ENCODE measurements at places on chromosomes 7 and 10. TPM values are rescaled to one million over a fixed set of nuclear protein-coding genes. Genes with fewer than 3 reads are reported as not detected.

Gene LIPF
- not detected for total RNA-seq

DNA sequence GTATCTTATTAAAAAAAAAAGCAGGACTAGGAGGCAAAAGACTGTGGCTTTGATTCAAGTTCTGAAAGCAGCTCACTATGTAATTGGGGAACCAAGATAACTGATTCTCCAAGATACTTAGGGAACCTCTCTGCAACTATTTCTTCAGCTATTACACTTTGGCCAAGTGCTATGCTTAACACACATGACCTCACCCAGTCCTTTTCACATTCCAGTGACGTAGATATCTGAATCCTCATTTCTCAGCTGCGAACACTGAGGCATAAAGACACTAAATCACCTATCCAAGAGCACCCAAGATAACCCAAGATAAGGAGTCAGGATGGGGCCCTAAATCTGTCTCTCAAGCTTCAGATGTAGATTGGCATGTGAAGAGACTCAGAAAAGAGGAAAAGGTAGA lies 133.6 kb downstream of the GLI3 start:
- peaks cover 34% of the 10 kb centered on the region for H3K4me1 ChIP-seq
- H3K27me3 ChIP-seq = no peaks in the 10 kb centered on the region
- DNase-seq = no peak
- H3K4me3 ChIP-seq = no peak overlapping the region
- no peak overlapping the region for H3K27ac ChIP-seq

- H3K4me3 ChIP-seq = no peak overlapping the region
- no peaks in the 10 kb centered on the region for H3K36me3 ChIP-seq
- DNase-seq = no peak
These were observed 147.7 kb upstream of the BMPER start for GRCh38 chr7:33757563-33758165.

GRCh38 chr7:44793919-44794318 lies 2.6 kb upstream of the PPIA start:
- no peak overlapping the region for H3K27ac ChIP-seq
- DNase-seq = no peak
- H3K4me1 ChIP-seq = peaks cover 23% of the 10 kb centered on the region
- no peak overlapping the region for H3K4me3 ChIP-seq

DNA sequence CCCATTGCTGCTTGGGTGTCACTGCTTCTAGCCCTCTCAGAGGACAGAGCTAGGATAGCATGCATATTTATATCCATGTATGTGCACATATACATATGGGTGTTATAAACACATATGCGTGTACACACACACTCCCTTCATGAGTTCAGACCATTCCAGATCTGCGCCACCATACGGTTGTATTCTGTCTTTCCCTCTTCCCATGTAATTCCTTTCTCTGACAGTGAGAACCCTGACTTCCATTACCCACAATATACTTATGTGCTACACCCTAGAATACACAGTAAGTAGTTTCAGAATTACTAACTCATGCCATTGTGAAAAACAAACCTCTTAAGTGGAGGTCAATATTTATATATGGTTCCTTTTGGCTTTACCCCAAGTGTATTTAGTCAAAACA lies 116.6 kb upstream of the SAMD8 start:
- H3K27ac ChIP-seq = no peak overlapping the region

- no peaks in the 10 kb centered on the region for H3K4me1 ChIP-seq
- H3K27me3 ChIP-seq = peaks cover 33% of the 10 kb centered on the region
- no peaks in the 10 kb centered on the region for H3K36me3 ChIP-seq
- no peak for DNase-seq
- H3K4me3 ChIP-seq = no peak overlapping the region
These were observed 25.8 kb upstream of the LEP start for GRCh38 chr7:128215281-128215680.

DNA sequence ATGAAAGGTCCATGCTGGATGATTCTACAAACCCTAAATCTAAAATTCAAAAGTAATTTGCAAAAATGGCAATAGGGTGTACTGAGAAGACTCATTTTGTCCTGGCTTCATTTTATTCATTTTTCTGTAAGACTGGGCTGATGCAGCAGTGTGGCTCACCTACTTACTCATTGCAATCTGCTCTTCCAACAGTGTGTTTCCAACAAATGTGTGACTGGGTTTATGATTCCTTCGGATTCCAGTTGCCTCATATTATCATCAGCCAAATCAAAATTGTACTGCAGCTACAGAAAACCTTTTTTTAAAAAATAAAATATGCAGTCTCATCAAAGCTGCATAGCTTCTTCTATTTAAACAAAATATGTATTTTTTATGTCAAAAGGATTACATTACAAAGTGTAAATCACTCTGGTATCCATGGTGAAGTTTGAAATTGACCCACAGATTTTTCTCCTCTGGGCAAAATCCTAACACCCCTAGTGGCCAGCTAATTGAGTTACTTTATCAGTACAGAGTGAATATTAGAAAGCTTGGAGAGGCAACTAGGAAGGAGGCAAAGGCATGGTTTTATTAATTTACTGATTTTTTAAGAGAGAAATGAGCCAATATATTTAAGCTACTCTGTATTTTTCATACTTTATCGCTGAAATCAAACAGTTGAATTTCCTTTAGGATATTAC lies 390.3 kb downstream of the MAGI2 start:
- no peak overlapping the region for H3K4me3 ChIP-seq
- no peaks in the 10 kb centered on the region for H3K4me1 ChIP-seq
- no peak overlapping the region for H3K27ac ChIP-seq
- no peaks in the 10 kb centered on the region for H3K36me3 ChIP-seq
- H3K27me3 ChIP-seq = no peaks in the 10 kb centered on the region

- H3K4me1 ChIP-seq = no peaks in the 10 kb centered on the region
- DNase-seq = no peak
- no peaks in the 10 kb centered on the region for H3K27me3 ChIP-seq
- no peaks in the 10 kb centered on the region for H3K36me3 ChIP-seq
- H3K27ac ChIP-seq = no peak overlapping the region
These were observed 219.4 kb downstream of the BMPER start for GRCh38 chr7:34124765-34125164.

GRCh38 chr10:108691126-108691525 lies 1232.2 kb downstream of the XPNPEP1 start:
- no peaks in the 10 kb centered on the region for H3K27me3 ChIP-seq
- H3K27ac ChIP-seq = no peak overlapping the region
- no peak overlapping the region for H3K4me3 ChIP-seq
- no peak for DNase-seq
- H3K36me3 ChIP-seq = no peaks in the 10 kb centered on the region
- H3K4me1 ChIP-seq = no peaks in the 10 kb centered on the region

Gene OR2A42
- total RNA-seq = not detected

Gene DYNC1I1
- total RNA-seq = 1.3 TPM

DNA sequence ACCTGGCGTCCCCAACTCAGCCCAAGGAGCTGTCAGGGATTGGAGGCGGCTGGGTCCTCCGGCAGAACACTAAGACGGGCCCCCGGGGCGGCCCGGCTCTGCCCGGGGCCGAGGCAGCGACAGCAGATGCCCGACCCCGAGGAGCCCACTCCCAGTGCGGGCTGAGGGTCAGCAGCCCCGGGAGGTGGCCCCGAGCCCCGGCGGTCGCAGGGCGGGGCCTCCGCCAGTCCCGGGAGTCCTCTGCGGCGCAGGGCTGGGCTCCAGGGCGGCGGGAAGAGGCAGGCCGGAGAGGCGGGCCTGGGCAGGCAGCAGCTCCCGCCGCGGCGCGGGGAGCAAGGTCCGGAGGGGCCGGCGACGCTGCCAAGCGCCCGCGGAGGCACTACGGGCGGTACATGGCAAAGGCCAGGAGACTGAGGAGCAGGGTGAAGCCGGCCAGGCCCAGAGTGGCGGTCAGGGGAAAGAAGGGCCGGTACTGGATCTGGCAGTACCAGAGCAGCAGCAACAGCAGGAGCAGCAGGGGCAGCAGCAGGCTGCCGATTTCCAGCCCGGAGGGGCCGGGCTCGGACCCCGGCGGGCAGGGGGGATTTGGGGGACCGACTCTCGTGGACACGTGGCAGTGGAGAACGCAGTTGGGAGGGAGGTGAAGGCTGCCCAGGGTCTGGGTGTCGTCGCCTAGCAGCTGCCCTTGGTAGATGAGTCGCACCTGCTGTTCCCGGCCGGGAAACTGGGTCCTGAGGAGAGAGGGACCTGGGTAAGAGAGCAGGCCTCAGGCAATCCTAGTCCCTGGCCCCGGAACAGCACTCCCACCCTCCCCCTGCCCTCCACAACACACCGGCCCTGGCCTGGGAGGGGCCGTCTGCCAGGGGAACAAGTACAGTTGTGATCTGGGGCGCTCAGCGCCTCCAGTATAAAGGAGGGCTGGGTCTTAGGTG lies 827 bp upstream of the FASTK start:
- H3K4me1 ChIP-seq = peaks cover 54% of the 10 kb centered on the region
- DNase-seq = no peak
- H3K27ac ChIP-seq = peak overlapping the region; percentile 93
- peaks cover 14% of the 10 kb centered on the region for H3K36me3 ChIP-seq
- H3K27me3 ChIP-seq = no peaks in the 10 kb centered on the region

- H3K4me3 ChIP-seq = no peak overlapping the region
- no peak for DNase-seq
- H3K27me3 ChIP-seq = no peaks in the 10 kb centered on the region
- no peaks in the 10 kb centered on the region for H3K4me1 ChIP-seq
These were observed 56.8 kb upstream of the YAE1 start for GRCh38 chr7:39509436-39509835.
